ENCODE measurements at places on chromosomes 5 and 9.

- ATAC-seq: no peak
These were observed 56.8 kb downstream of the PTCH1 start for GRCh38 chr9:95459851-95460517.

- ATAC-seq: no peak
These were observed 618.3 kb downstream of the NR2F1-AS1 start for GRCh38 chr5:92962752-92963151.

- ATAC-seq: no peak
These were observed 9.2 kb upstream of the SEMA6A start for GRCh38 chr5:116583862-116584222.

DNA sequence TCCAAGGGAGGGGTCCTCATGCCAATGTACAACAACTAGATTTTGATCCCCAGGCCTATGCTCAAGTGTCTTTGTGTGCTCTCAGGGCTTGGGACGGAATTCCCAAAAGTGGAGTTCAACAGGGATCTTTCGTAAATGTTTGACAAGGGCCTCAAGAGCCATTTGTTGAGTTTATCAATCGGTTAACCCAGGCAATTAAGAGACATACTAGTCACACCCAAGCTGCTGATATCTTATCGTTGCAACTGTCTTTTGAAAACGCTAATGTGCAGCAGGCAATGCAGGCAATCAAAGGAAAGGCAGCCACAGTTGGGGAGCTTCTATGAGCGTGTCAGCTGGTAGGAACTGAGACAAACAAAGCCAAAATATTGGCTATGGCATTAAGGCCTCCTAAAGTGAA lies 161.2 kb downstream of the CPLANE1 start:
- ATAC-seq: no peak

- no peak for ATAC-seq
These were observed 1.3 kb upstream of the GNAQ start for GRCh38 chr9:78032730-78033457.

GRCh38 chr5:152572812-152573211 lies 167.7 kb upstream of the NMUR2 start:
- no peak for ATAC-seq

DNA sequence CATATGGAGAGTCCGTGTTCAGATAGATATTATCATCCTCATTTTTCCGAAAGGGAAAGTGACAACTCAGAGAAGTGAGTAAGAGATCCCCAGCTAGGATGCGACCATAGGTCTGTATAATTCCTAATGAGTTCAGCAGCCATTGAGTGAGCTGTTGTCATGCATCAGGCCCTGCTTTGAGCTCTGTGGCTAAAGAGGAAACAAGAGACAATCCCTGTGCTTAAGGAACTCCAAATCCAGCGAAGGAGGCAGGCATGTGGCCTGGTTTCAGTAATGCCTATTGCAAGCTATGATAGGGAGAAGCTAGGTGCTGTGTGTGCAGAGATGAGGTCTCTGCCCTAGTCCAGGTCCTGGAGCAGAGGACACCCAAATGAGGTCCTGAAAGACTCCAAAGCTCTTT lies 192.8 kb downstream of the ACTL7B start:
- no peak for ATAC-seq

DNA sequence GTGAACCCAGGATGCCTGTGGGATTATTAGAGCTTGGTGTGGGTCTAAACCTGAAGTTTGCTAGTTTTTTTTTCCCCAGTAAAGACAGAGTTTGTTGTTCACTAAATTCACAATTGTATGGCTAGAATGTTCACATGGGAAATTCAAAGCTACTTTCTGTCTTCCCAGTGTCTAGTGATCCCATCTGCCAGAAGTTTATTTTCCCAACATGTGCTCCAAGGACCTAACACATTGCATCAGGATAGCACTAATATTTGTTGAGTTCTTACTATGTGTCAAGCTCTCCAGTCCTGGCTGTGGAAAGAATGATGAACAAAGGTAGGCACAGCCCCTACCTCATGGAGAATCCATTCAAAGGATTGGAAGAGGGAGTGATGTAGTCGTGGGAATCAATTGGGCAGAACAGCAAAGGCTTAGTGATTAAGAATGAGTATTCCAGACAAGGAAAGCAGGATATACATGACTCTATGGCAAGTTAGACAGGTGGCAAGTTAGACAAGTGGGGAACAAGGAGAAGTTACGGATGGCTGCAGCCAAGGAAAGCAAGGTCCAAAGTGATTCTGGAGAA lies 521.5 kb upstream of the WWC1 start:
- no peak for ATAC-seq
